ENCODE measurements at places on chromosomes 1 and 21. TPM values are rescaled to one million over a fixed set of nuclear protein-coding genes. Genes with fewer than 3 reads are reported as not detected.

DNA sequence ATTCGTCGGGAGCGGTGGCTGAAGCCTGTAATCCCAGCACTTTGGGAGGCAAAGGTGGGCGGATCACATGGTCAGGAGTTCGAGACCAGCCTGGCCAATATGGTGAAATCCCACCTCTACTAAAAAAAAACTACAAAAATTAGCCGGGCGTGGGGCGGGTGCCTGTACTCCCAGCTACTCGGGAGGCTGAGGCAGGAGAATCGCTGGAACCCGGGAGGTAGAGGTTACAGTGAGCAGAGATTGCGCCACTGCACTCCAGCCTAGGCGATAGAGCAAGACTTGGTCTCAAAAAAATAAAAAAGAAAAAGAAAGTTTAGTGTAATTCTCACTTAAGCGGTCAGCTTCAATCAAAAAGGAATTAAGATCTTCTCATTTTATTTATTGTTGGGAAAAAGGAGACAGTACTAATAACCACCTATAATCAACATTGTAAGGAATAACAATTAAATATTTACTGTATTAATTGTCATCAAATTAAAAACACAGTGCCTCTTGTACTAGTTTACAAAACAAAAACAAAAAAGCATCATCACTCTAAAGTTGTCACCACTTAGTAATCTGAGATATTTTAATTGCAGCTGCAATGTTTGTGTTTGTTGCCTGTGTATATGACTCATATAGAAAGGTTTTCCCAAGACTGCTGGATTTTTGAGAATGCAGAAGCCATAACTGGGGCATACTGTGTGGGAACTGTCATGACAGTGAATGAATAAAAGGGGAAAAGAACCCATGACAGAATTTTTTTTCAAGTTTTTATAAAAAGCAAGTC lies 3.7 kb downstream of the FBXO42 start:
- H3K27me3 ChIP-seq = no peaks in the 10 kb centered on the region
- no peak overlapping the region for H3K27ac ChIP-seq
- no peaks in the 10 kb centered on the region for H3K36me3 ChIP-seq
- no peak overlapping the region for H3K4me3 ChIP-seq
- DNase-seq = no peak

GRCh38 chr1:39488793-39489566 lies 2.5 kb upstream of the BMP8A start:
- H3K27ac ChIP-seq = no peak overlapping the region
- H3K27me3 ChIP-seq = peaks cover 58% of the 10 kb centered on the region
- no peaks in the 10 kb centered on the region for H3K4me1 ChIP-seq
- no peak overlapping the region for H3K4me3 ChIP-seq

GRCh38 chr1:109884242-109884891 lies 26.3 kb upstream of the CSF1 start:
- no peak for DNase-seq
- no peaks in the 10 kb centered on the region for H3K36me3 ChIP-seq
- no peak overlapping the region for H3K27ac ChIP-seq
- H3K27me3 ChIP-seq = no peaks in the 10 kb centered on the region
- H3K4me3 ChIP-seq = no peak overlapping the region
- peaks cover 10% of the 10 kb centered on the region for H3K4me1 ChIP-seq

DNA sequence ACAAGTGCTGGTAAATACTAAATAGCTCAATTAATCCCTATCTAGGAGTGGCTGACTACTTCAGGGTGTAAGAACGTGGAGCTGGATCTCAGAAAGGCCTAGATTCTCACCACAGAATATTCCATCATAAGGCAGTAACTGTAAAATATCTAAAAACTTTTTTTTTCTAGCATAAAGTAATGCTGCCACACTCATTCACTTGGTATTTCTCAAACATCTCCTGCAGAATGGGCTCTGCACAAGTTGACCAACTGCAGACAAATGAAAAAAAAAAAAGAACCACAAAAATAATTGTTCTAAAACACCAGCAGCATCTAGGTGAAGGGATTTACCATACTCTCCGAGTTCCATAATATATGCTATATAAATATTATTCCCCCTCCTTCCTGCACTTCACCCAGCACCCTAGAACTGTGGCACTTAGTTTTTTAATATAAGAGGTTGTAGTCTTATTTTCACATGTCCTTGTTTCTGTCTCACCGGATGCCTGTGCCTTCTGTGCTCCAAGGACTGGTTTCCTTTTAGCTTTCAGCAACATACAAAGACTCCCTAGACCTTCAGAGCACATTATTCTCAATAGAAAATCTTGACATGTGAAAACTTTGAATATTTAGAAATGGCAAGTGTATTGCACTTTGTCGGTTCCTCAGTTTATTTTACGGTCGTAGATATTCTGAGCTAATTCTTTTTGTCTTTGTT lies 8.9 kb downstream of the VSIG8 start:
- no peak overlapping the region for H3K27ac ChIP-seq
- no peak for DNase-seq
- peaks cover 10% of the 10 kb centered on the region for H3K4me1 ChIP-seq
- H3K4me3 ChIP-seq = peak overlapping the region; percentile 47
- H3K36me3 ChIP-seq = no peaks in the 10 kb centered on the region

- H3K36me3 ChIP-seq = no peaks in the 10 kb centered on the region
- H3K4me3 ChIP-seq = no peak overlapping the region
- H3K27me3 ChIP-seq = no peaks in the 10 kb centered on the region
- no peaks in the 10 kb centered on the region for H3K4me1 ChIP-seq
These were observed 730.3 kb downstream of the PTPRU start for GRCh38 chr1:29966526-29967045.

The TRIM46 gene
- total RNA-seq = 3.9 TPM

GRCh38 chr1:243793298-243793697 lies 56.7 kb downstream of the AKT3 start:
- H3K27ac ChIP-seq = no peak overlapping the region
- no peak overlapping the region for H3K4me3 ChIP-seq
- H3K27me3 ChIP-seq = no peaks in the 10 kb centered on the region

The CLDN17 gene
- not detected for total RNA-seq

The PROK1 gene
- total RNA-seq = 0.12 TPM

DNA sequence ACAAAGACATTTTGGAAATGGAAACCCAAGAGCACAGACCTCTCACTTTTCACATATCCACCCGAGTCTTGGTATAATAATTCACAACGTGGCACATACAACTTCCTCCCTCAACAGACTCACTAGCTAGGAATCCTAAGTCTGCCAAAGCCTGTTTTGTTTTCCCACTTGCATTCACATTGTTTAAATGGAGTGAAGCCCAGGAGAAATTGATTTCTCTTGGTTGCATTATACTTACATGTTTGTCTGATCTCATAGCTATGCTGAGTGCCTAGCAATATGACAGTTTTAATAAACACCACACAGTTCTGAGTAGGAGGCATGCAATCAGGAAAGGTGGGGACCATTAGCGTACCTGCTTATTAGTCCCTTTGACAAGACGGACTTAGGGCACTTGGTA lies 348.6 kb upstream of the ADGRL4 start:
- no peak overlapping the region for H3K4me3 ChIP-seq
- H3K27ac ChIP-seq = no peak overlapping the region
- no peaks in the 10 kb centered on the region for H3K36me3 ChIP-seq
- peaks cover 20% of the 10 kb centered on the region for H3K4me1 ChIP-seq
- H3K27me3 ChIP-seq = no peaks in the 10 kb centered on the region
- no peak for DNase-seq

The CELA3B gene
- not detected for total RNA-seq

GRCh38 chr1:190608282-190608681 lies 130.6 kb upstream of the BRINP3 start:
- H3K4me3 ChIP-seq = no peak overlapping the region
- no peak overlapping the region for H3K27ac ChIP-seq
- H3K36me3 ChIP-seq = no peaks in the 10 kb centered on the region

- no peak overlapping the region for H3K27ac ChIP-seq
- H3K4me3 ChIP-seq = no peak overlapping the region
These were observed 963.7 kb upstream of the ADGRL2 start for GRCh38 chr1:80837066-80837465.

The SPATA17 gene
- total RNA-seq = 2.1 TPM

DNA sequence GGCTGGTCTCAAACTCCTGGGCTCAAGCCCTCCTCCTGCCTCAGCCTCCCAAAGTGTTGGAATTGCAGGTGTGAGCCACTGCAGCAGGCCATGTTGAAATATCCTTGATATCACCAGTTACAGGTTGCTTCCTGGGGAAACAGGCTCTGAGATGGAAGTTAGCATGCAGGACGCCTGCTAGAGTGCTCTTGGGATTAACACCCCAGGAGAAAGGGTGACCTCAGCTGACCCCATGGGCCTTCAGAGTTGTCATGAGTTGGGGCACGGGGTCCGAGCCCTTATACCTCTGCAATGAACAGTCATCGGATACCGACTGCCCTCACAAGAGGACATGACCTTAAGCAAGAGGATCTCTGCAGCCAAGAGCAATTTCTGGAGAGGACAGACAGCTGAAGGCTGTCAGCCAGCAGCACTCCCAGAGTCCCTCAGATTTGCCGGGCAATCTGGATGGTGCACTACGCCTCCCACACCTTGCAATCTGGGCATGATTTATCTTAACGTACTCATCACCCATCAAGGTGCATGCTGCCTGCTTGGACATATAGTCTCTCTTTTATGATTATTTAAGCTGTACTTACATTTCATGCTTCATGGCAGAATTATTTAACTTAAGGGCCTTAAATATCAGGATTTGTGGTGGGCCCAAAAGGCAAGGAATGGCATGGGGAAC lies 134.6 kb downstream of the ADSS2 start:
- no peaks in the 10 kb centered on the region for H3K36me3 ChIP-seq
- DNase-seq = no peak
- H3K27me3 ChIP-seq = no peaks in the 10 kb centered on the region
- no peaks in the 10 kb centered on the region for H3K4me1 ChIP-seq
- no peak overlapping the region for H3K27ac ChIP-seq

DNA sequence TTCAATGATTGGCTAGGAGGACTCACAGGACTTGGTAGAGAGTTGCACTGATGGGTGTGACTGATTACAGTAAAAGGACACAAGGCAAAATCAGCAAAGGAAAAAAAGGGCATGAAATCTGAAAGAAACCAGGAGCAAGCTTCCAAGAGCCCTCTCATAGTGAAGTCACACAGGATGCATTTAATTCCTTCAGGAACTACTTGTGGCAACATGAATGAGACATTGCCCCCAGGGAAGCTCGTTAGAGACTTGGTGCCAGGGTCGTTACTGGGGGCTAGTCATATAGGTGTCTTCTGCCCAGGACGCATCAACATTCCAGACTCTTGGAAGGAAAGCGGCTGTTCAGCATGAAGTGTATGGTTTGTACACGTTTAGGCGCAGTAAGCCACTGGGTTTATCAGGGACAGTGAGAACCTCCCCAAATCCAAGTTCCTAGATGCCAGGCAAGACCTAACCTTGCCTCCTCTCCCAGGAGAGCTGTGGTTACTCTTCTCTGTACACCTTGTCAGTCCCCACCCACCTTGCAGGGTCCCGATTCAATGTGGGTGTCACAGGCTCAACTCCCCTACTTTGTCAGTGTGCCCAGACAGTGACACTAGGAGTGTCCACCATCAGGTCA lies 26.0 kb upstream of the C2CD2 start:
- no peaks in the 10 kb centered on the region for H3K4me1 ChIP-seq
- no peak for DNase-seq
- no peak overlapping the region for H3K27ac ChIP-seq
- H3K27me3 ChIP-seq = no peaks in the 10 kb centered on the region
- no peaks in the 10 kb centered on the region for H3K36me3 ChIP-seq

GRCh38 chr1:214026985-214027384 lies 39.2 kb downstream of the PROX1 start:
- no peaks in the 10 kb centered on the region for H3K36me3 ChIP-seq
- no peak for DNase-seq
- no peak overlapping the region for H3K4me3 ChIP-seq

DNA sequence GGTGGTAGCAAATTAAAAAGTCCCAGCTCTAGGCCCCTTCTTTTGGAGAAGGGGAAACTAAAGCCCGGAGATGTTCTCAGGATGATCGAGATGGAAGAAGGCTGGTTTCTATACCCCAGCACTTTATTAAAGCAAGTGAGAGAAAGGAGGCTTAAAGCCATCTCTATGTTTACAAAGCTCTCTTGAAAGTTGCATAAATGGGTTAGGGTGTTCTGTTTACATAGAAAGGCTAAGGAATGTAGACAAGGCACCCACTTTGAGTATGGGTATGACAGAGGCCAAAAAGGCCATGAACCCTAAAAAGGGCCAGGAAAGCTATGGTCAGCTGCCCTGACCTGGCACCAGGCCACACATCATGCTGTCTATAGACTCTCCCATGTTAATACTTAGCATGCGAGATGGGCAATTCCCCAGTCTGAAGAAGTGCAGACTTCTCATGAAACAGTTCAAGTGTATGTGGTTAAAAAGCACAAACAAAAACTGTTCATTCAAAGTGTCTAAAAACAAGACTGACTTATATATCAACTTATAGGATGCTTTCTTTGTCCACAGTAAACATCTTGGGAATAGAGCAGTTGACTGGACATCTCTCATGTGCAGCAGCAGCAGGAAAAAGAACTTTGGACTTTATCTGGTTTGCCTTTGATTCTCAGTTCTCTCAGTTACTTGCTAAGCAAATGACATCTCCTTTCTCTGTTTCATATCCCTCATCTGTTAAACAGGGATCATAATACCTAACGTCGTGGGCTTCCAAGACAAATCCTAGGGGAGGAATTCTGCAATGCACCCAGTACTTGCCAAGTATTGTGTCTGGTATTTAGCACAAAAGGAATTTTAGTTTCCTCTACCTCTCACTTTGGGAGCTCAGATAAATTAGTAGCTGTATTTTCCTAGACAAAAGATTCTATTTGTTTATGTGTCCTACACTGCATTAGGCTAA lies 521.6 kb downstream of the PLPP3 start:
- DNase-seq = no peak
- no peak overlapping the region for H3K4me3 ChIP-seq
- H3K36me3 ChIP-seq = no peaks in the 10 kb centered on the region
- no peaks in the 10 kb centered on the region for H3K27me3 ChIP-seq

- no peaks in the 10 kb centered on the region for H3K27me3 ChIP-seq
- H3K27ac ChIP-seq = no peak overlapping the region
- no peak for DNase-seq
- H3K4me3 ChIP-seq = no peak overlapping the region
These were observed 54.2 kb upstream of the RGS7 start for GRCh38 chr1:241411056-241411775.

- H3K4me1 ChIP-seq = peaks cover 26% of the 10 kb centered on the region
- no peak for DNase-seq
- H3K27me3 ChIP-seq = no peaks in the 10 kb centered on the region
These were observed 12.2 kb upstream of the MIXL1 start for GRCh38 chr1:226211181-226211821.

The UBL4B gene
- total RNA-seq = not detected

- no peaks in the 10 kb centered on the region for H3K4me1 ChIP-seq
- no peak overlapping the region for H3K27ac ChIP-seq
- DNase-seq = no peak
- no peaks in the 10 kb centered on the region for H3K27me3 ChIP-seq
- no peak overlapping the region for H3K4me3 ChIP-seq
These were observed 146.2 kb downstream of the KCNT2 start for GRCh38 chr1:196462086-196462485.

- no peaks in the 10 kb centered on the region for H3K36me3 ChIP-seq
- H3K27me3 ChIP-seq = no peaks in the 10 kb centered on the region
- no peak overlapping the region for H3K4me3 ChIP-seq
- DNase-seq = no peak
- H3K27ac ChIP-seq = no peak overlapping the region
These were observed 35.9 kb downstream of the CD46 start for GRCh38 chr1:207787776-207788175.

All from neural progenitor cell (in vitro differentiated cells).